ENCODE measurements at places on chromosomes 12 and 14. TPM values are rescaled to one million over a fixed set of nuclear protein-coding genes. Genes with fewer than 3 reads are reported as not detected.

SAMD15 gene
- 1.3 TPM for total RNA-seq

WSCD2 gene
- total RNA-seq: not detected

DNA sequence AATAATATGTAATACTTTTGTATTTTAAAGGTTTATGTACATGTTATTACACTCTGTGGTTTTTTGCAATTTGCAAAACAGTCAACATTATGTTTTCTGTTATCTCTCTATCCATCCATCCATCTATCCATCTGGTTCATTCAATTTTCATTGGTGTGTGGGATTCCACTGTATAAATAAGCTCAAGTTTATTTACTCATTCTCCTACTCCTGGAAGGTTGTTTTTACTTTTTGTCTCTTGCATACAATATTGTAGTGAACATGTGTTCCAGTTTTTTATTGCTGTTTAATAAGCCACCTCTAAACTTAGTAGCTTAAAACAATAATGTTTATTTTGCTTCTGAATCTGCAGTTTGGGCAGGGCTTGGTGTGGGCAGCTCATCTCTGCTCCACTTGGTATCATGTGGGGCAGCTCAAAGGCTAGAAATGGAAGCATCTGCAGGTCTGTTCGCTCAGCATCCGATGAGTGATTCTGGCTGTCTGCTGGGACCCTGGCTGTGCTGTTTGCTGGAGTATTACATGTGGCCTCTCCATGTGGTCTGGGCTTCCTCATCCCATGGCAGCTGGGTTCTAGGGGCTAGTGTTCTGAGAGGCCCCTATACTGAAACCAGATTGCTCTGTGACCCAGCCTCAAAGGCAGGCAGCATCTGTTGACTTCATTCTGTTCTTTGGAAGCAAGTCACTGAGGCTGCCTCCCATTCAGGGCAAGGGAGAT lies 98.8 kb downstream of the SLC25A47 start:
- no peaks in the 10 kb centered on the region for H3K36me3 ChIP-seq
- no peak for DNase-seq
- H3K4me1 ChIP-seq: no peaks in the 10 kb centered on the region
- H3K27ac ChIP-seq: no peak overlapping the region
- no peak overlapping the region for H3K4me3 ChIP-seq

GRCh38 chr12:50542448-50542847 lies 37.7 kb downstream of the DIP2B start:
- H3K36me3 ChIP-seq: no peaks in the 10 kb centered on the region
- H3K4me3 ChIP-seq: no peak overlapping the region
- no peak overlapping the region for H3K27ac ChIP-seq
- DNase-seq: no peak
- no peaks in the 10 kb centered on the region for H3K27me3 ChIP-seq

DNA sequence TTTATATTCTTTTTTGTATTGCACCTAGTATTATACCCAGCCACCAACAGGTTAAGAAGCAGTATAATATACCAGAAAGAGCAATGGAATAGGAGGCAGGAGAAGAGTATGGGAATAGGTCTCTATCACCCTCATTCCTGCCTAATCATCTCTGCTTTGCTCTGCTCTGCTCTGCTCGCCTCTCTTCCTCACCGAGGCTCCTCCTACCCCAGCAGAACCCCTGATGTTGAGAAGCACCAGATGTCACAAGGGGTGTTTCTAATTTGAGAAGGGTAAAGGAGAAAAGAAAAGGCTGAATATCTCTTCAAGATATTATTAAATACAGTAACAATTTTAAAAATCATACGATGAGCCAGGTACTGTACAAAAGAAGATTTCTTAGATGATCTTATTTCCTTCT lies 89.0 kb downstream of the STON2 start:
- peaks cover 8% of the 10 kb centered on the region for H3K4me1 ChIP-seq
- no peak overlapping the region for H3K27ac ChIP-seq
- no peaks in the 10 kb centered on the region for H3K36me3 ChIP-seq
- no peak for DNase-seq
- H3K27me3 ChIP-seq: no peaks in the 10 kb centered on the region
- H3K4me3 ChIP-seq: no peak overlapping the region

DNA sequence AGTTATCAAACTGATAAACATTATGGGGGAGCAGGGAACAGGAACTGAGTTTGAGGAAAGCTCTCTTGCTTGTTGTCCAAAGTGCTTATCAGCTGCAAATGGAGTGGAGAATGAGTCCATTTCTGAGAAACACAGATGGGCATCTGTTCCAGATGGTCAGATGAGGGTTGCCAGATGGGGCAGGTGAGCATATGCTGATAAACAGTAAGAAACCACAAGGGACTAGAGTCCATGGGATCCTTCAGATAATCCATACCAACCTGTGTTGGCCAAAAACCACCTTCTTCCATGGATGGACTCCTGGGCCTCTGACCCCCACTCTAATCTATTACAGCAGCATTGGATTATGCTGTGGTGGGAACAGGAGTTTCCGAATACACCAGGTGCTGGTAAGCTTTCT lies 38.3 kb downstream of the GNS start:
- H3K4me1 ChIP-seq: no peaks in the 10 kb centered on the region
- no peak for DNase-seq
- no peak overlapping the region for H3K27ac ChIP-seq
- no peak overlapping the region for H3K4me3 ChIP-seq

ZBTB42 gene
- total RNA-seq: 3.2 TPM

DNA sequence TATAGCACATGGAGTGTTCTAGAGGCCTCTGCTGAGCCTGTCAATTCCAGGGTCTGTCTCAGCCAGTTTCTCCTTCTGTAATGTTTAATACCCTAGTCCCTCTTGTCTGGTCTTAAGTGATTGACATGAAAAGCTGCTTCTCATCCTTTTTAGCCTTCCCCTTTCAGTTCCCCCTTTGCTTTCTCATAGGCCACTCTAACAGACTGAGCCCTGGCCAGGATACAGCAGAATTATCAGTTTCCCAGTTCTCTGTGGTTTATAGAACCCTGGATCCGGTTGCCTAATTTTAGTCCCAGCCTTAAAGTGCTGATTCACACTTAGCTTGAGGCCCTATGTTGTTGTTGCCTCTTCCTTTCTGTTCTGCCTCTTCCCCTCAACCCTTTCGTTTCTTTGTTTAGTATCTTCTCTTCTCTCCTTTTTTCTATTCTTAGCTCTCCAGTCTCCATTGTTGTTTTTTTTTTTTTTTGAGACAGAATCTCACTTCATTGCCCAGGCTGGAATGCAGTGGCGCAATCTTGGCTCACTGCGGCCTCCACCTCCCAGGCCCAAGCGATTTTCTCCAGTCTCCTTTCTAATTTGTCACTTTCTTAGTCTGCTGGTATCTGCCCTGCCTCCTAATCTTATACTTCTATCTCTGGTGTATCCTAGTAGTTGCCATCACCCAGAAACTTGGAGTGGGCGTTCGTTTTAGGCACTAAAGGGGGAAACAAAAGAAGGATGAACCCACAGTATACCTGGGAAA lies 2.9 kb upstream of the BIN2 start:
- no peak for DNase-seq
- no peak overlapping the region for H3K4me3 ChIP-seq
- H3K27me3 ChIP-seq: 0 out of 3 replicates have a peak, but pooled peaks cover 5% of the 10 kb centered on the region
- peaks cover 11% of the 10 kb centered on the region for H3K4me1 ChIP-seq
- H3K27ac ChIP-seq: no peak overlapping the region
- H3K36me3 ChIP-seq: no peaks in the 10 kb centered on the region

- peaks cover 12% of the 10 kb centered on the region for H3K4me1 ChIP-seq
- no peaks in the 10 kb centered on the region for H3K36me3 ChIP-seq
- no peak for DNase-seq
- no peak overlapping the region for H3K27ac ChIP-seq
Observed at GRCh38 chr12:115770643-115771042, 506.9 kb downstream of the MED13L start.

GRCh38 chr14:71610149-71610548 lies 322.1 kb upstream of the RGS6 start:
- DNase-seq: no peak
- H3K4me1 ChIP-seq: no peaks in the 10 kb centered on the region
- H3K27ac ChIP-seq: no peak overlapping the region
- no peak overlapping the region for H3K4me3 ChIP-seq
- no peaks in the 10 kb centered on the region for H3K36me3 ChIP-seq

TMEM132D gene
- total RNA-seq: not detected

- no peak overlapping the region for H3K4me3 ChIP-seq
- no peaks in the 10 kb centered on the region for H3K36me3 ChIP-seq
- no peak for DNase-seq
- no peak overlapping the region for H3K27ac ChIP-seq
Observed at GRCh38 chr14:101001311-101002069, 98.0 kb upstream of the RTL1 start.

DNA sequence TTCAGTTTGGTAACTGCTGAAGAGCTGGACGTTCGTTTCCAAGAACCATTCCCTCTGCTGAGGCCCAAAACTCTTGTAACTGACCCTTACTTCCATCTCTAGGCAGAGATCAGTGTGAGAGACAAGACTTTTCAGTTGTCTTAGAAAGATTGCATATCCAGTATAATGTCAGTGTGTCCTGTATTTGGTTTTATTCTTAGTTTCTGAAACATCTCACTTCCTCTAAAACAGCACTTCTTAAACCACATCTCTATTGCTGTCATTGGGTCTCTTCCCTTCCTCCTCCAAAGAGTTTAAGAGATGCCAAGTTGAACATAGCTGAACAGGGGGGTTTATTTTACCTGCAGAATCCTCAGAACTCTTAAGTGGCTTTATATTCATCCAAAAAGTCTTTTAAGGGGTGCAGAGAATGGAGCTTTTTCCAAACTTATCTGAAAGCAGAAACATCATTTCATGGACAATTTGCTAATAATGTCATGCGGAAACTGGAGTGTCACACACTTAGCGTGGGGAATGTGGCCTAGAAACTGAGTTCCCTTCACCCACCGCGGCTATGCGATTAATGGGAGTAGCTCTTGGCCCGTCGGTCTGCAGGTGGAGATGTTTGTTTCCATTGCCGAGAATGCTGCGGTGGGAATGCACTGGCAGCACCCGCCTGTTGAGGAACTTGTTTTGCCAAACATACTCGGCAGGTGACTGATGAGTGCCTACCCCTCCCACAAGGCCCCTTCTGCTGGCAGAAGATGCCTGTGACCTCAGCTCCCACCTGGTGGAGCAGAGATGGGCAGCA lies 148.2 kb downstream of the ADGRD1 start:
- H3K27ac ChIP-seq: no peak overlapping the region
- no peak for DNase-seq
- H3K4me3 ChIP-seq: no peak overlapping the region
- no peaks in the 10 kb centered on the region for H3K36me3 ChIP-seq

KRT81 gene
- total RNA-seq: not detected

DNA sequence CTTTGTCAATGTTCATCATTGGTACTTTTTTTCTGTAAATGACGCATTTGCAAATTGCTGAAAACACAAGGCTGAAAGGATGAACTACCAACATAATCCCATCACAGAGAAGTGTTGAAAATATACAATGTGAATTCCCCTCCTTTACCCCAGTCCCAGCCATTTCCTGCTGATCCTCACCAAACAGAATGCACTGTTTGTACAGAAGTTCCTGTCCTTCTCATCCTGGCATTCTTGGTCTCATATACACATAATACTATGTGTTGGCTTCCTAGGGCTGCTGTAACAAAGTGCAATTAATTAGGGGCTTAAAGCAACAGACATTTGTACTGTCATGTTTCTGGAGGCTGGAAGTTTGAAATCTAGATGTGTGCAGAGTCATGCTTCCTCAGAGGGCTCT lies 836.2 kb upstream of the MGAT4C start:
- H3K4me3 ChIP-seq: no peak overlapping the region
- H3K27ac ChIP-seq: no peak overlapping the region
- H3K36me3 ChIP-seq: no peaks in the 10 kb centered on the region
- no peaks in the 10 kb centered on the region for H3K27me3 ChIP-seq
- DNase-seq: no peak

DNA sequence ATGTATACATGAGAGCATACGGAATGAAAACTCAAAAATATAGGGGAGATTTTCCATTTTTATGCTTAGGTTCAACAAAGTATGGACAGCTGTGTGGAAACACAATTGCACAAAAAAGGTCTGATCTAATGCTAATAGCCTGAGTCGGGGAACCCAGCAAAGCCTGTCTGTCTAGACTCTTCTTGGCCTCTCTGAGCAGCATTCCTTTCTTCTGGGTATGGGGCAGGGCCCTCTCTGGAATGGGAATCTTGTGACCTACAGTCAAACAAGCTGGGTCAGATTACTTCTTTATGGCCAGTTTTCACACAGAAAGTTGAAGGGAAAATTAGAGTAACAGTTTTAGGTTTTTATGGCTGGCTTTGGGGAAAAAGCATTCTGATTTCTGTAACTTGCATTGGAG lies 534.0 kb upstream of the LMO3 start:
- no peak for DNase-seq
- no peaks in the 10 kb centered on the region for H3K36me3 ChIP-seq
- no peaks in the 10 kb centered on the region for H3K27me3 ChIP-seq

DNA sequence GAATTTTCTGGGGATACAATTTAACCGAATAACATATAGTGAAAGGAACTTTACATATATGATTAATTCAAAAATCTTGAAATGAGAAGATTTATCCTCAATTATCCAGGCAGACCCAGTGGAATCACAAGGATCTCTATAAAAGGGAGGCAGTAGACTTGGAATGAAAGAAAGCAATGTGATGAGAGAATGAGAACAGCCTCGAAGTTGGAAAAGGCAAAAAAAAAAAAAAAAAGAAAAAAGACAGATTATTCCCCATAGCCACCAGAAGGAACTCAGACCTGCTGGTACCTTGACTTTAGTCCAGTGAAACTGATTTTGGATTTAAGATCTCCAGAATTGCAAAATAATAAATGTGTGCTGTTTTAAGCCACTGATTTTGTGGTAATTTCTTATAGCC lies 416.3 kb upstream of the OR4E1 start:
- H3K4me1 ChIP-seq: no peaks in the 10 kb centered on the region
- H3K27ac ChIP-seq: no peak overlapping the region
- no peaks in the 10 kb centered on the region for H3K36me3 ChIP-seq
- no peaks in the 10 kb centered on the region for H3K27me3 ChIP-seq

RERG gene
- total RNA-seq: not detected

DNA sequence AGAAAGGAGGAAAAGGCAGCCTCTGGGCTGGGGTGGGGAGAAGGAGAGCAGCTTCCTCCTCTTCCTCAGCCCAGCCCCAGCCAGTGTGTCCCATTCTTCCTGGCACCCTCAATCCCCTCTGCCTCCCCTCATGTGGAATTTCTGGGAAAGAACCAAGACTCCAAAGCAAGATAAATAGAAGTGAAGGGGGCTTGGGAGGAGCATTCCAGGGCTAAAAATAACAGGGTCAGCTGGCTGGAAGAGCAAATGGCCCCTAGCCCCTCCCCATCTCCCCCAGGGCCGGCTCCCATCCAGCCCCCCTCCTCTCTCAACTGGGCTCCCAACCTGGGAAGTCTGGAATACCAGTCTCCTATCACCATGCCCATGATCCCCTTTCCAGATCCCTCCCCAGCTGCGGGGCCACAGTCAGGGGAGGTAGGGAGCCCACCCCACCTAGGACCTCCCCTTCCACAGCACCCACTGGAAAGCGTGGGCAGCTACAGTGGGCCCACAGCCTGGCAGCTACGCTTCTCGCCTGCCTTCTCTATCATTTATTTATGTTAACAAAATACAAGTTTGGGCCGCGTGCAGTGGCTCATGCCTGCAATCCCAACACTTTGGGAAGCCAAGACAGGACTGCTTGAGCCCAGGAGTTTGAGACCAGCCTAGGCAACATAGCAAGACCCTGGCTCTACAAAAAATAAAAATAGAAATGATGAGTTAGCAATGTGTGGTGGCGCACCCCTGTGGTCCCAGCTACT lies 88.3 kb downstream of the IRF2BPL start:
- H3K4me3 ChIP-seq: no peak overlapping the region
- peaks cover 29% of the 10 kb centered on the region for H3K4me1 ChIP-seq
- H3K36me3 ChIP-seq: no peaks in the 10 kb centered on the region
- H3K27me3 ChIP-seq: peaks cover 20% of the 10 kb centered on the region
- no peak overlapping the region for H3K27ac ChIP-seq

GNB3 gene
- 0.17 TPM for total RNA-seq

NAV3 gene
- 0.51 TPM for total RNA-seq

Measured in HepG2 (cell line).